ENCODE measurements at places on chromosomes 7 and 10.

DNA sequence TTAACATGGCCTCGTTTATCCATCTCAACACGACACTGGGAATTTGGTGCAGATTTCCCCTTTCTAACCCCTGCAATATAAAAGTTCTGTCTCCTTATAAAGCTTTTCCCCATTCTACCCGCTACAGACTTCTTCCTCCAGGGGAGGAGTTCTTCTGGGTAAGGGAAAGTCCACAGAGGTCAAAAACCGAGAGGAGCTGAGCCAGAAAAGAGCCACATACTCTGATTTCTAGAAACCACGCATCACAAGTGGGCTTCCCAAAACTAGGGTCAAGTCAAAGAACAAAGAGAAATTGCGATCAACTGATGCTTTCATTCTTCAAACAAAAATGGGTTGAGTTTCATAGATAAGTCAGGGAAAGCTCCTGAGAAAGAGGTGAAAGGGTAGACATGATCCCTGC, 6.8 kb downstream of the IL6 start:
- no peak for DNase-seq

DNA sequence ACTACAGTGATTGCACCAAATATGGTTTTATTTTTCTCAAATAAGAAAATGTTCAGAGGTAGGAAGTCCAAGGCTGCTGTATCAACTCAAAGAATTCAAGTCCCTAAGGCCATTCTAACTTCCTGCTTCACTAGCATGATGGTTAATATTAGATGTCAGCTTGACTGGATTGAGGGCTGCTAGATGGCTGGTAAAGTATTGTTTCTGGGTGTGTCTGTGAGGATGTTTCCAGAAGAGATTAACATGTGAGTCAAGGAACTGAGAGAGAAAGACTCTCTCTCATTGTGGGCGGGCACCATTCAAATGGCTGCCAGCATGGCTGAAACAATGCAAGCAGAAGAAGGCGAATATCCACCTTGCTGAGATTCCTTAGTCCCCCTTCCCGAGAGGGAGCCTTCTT, 77.4 kb upstream of the NRBF2 start:
- DNase-seq = no peak

DNA sequence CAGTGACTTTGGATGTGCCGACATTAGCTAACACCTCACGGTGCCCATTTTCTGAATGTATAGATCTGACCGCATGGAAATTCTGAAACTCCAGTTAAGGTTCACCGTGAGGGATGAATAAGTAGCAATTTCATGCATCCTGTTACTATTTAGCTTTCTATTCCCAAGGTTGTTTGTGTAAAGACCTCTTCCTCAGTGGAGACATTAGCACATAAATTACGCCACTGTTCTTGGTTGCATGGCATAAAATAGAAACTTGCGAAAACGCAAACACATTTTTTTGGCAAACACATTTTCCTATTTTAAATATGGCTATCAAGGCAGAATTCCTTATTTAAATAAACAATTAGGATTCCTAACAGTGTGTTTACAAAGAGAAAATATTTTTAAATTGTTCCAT, 36.5 kb downstream of the DENND2A start:
- DNase-seq = no peak

DNA sequence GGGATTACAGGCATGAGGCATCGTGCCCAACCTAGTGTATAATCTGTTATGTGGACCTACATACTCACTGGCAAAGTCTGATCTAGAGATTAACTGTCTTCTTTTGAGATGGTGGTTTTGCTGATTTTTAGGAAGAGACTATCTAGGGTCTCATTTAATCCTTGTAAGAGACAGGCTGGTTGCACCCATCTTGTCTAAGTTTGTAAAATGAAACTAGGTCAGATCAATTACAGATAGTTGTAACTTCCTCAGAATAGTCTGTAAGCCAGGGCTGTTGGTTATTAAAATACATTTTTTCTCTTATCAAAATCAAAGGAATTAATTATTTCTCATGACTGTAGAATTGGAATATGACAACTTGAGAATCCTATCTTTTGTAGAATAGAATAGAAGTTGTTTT, 64.6 kb upstream of the RPA3 start:
- DNase-seq = no peak

DNA sequence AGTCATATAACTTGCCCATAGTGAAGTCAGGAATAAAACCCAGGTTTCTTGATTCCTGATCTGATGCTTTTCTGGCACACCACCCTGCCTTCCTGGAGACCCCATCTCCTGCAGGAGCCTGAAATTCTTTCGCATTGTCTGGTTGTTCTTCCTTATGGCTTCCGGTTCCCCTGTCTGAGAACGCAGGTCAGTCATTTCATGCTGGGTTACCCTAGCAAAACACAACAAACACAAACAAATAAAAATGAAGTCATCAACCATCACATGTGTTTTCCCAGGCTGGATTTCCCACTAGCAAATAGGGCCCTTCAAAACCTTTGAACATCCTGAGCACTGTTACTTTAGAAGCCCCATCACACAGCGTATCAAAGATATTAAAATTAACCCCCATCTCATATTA, 569.6 kb downstream of the LRMDA start:
- no peak for DNase-seq
